ENCODE measurements at places on chromosomes 7 and 10.

DNA sequence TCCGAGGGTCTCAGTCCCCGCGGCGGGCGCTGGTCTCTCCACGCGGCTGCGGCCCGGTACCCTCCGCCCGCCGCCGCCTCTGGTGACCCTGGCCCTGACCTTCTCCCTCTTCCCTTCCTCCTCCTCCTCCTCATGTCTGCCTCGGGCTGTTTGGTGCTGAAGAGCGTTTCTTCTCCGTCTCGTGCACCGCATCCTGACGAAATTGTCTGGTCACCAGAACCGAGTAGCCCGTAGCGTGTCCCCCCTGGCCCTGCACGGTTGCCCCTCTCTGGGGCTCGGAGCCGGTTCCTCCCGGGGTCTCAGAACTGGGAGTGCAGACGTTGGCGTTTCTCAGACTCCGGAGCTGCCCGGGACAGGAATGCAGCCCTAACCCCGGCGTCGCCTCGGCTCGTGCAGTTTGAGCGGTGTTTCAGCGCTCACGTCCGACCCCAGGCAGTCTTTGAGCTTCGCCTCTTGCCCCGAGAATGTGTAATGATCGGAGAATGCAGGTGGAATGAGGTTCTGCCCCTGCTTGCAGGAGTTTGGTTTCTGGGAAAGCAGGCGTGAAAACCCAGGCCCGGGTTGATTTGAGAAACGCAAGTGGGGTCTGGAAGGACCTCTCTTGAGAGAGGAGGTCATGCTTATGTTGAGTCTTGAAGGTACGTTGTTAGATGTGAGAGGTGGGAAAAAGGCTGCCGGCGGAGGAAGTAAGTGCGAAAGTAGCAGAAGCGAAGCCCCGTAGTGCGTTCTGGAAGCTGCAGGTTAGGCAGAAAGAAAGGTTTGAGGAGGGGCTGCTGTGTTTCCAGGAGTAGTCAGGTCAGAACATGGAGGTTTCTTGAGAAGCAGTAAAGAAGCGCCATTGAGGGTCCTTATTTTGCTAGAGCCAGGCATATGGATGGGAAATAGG is 743 bp downstream of the RBM17 start:
- no peak for DNase-seq

- DNase-seq = no peak
Measured at GRCh38 chr7:117124591-117125220, 171.4 kb downstream of the ST7 start.

GRCh38 chr10:123904834-123905409 is 13.3 kb upstream of the CPXM2 start:
- DNase-seq = peak; percentile 30

DNA sequence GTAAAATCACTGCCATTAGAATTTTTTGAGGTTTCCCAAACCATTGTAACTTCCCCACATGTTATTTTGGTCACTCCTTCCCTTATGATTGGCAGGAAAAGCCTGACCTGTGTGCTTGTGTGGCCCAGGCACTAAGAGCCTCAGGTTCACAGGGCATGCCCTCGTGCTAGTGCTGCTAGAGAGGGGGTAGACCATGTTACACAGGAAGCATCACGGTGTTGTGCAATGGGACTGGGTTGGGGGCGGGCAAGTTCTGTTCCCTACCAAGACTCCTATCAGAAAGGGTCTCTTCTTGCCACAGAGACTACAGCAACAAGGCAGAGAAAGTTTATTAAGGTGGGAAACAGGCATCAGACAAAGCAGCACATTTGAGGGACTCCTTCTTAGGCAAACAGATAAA is 32.2 kb downstream of the LSM5 start:
- DNase-seq = no peak

DNA sequence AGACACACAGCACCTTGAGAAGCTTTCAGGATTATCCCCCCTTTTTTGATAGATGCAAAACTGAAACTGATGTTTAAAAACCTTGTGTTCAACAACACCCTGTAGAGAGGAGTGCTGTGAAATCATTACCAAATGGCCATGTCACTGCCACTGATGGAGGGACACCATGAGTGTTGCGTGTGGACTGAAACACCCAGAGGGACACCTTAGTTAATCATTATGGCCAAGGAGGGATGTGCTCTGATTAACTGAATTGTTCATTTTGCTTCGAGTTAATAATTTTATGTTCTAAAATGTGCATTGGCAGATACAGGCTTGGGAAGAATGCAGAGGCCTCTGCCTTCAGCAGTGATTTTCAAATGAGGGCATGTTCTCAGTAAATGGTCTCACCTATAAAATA is 226.0 kb downstream of the KLF6 start:
- DNase-seq = no peak

DNA sequence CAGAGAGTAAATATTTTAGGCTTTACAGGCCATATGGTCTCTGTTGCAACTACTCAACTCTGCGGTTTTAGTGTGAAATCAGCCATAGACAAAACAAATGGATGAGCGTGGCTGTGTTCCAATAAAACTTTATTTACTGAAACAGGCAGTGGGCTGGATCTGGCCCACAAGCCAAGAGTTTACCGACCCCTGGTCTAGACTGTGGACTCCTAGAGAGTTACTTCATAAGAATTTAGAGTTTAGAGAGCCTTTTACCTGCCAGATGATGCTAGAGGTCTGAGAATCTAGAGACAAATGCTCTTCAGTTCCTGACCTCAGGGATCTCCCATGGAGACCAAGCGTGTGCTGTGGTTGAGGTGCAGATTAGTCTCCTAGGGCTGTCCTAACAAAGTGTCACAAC is 174.8 kb downstream of the PTEN start:
- no peak for DNase-seq

DNA sequence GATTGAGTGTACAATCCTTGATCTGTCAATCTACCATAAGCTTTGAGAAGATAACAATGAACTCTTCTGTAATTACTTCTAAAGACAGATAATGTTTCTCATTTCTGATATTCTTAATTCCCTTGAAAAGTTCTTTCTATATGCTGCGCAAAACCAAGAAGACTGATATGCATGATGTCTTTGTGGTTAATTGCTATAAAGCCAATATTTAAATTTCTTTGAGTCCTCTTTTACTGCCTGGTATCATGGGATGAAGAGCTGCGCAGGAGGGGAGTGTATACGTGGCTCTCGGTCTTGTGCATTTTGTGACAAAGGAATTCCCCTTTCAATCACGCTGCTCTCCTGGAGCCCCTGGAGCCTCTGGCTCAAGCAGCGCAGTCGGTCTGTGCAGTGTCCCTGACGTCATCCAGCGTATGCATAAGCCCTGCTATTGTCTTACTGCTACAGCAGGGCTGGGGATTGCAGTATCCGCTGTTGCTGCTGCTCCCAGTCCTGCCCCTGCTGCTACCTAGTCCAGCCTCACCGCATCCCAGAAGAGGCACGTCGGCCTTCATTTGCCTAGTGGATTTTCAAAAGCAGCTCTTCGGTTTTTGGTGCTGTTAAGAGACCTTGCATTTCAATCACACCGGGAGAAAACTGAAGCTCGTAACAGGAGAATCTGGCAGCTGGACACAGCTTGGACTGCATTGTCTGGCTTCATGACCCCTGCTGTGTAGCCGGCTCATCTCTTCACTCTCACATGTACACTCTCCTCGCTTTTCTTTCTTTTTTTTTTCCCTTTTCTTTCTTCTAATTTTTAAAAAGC is 66.7 kb downstream of the ST7 start:
- DNase-seq = peak; percentile 97

- no peak for DNase-seq
Measured at GRCh38 chr10:130024779-130025325, 60.8 kb upstream of the EBF3 start.

- peak; percentile 52 for DNase-seq
Measured at GRCh38 chr7:44633254-44634186, 27.1 kb downstream of the OGDH start.

DNA sequence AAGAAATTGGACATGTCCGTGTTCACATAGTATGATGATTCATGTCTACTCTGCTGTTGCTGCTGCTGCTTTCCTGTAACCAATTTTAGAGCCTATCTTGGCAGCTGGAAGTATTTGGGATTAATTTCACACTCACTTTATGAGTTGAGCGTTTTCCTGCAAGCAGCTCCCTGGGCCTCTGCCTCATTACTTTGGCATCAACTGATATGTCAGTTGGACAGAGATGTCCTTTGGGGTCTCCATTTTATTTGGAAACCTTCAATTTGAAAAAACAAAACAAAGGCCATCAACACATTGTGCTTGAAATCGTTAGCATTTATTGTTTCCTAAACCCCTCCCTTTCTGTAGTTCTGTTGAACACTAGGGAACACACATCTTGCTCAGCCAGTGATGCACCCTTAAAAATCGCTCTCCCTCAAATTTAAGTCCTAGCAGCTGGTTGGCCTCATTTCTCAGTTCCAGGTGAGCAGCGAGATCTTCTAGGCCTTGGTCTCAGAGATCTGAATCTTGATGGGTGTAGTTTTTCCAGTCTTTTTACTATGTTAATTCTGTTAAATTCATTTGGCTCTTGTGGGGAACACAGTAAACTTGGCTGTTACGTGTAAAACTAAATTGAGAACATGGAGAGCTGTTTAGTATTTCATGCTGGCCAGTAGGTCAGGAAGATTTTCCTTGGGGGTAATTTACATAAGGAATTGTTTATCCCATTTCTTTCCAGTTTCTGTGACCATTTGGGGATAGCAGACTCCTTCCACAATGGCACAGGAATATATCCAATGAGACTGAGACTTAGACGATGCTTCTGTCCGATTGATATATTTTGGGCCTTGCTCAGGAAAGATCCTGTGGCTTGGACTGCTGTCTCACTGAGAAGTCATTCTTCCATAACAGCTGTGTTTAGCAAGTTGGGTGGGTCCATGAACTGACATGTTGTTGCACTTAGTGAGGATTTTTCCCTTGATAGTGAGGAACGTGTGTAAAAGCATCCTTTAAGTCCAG is 371.6 kb downstream of the BBS9 start:
- no peak for DNase-seq
